ENCODE measurements at places on chromosomes 11 and 22.

GRCh38 chr11:115333121-115333520, 171.1 kb downstream of the CADM1 start:
- H3K4me1 ChIP-seq = no peaks in the 10 kb centered on the region
- no peaks in the 10 kb centered on the region for H3K27me3 ChIP-seq
- DNase-seq = no peak
- H3K27ac ChIP-seq = no peak overlapping the region
- H3K4me3 ChIP-seq = no peak overlapping the region

GRCh38 chr22:30574997-30575671, 669 bp upstream of the GAL3ST1 start:
- no peaks in the 10 kb centered on the region for H3K27me3 ChIP-seq
- no peaks in the 10 kb centered on the region for H3K4me1 ChIP-seq
- DNase-seq = no peak
- no peak overlapping the region for H3K27ac ChIP-seq
- H3K4me3 ChIP-seq = no peak overlapping the region

- no peaks in the 10 kb centered on the region for H3K27me3 ChIP-seq
- no peak overlapping the region for H3K4me3 ChIP-seq
- peaks cover 30% of the 10 kb centered on the region for H3K36me3 ChIP-seq
- no peak overlapping the region for H3K27ac ChIP-seq
- peaks cover 27% of the 10 kb centered on the region for H3K4me1 ChIP-seq
Observed at GRCh38 chr22:19440411-19441195, 6.9 kb downstream of the C22orf39 start.

DNA sequence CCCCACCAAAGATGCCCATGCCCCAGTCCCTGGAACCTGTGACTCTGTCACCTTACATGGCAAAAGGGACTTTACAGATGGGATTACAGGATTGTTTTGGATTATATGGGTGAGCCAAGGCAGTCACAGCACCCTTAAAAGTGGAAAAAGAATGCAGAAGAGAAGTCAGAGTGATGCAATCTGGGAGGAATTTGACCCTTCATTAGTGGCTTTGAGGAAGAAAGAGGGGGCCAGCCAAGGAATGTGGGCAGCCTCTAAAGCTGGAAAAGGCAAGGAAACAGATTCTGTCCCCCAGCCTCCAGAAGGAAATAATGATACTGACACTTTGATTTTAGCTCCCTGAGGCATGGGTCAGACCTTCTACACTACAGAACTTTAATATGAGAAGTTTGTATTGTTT, 257.3 kb upstream of the ISX start:
- H3K27me3 ChIP-seq = peaks cover 22% of the 10 kb centered on the region
- H3K27ac ChIP-seq = no peak overlapping the region
- no peak for DNase-seq
- H3K4me3 ChIP-seq = no peak overlapping the region

DNA sequence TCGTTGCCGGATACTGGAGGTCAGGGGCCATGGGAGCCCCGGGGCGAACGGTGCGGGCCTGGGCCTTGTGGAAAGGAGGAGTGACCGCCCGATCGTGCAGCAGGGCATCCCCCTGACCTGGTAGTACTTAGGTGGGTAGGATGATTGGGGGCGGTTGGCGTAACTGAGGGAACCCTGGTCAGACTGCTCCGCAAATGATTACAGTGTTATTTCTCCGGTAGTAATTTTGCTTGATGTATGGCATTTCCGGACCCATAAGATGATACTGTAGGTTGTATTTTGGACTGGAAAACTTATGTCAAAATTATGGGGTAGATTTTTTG, 762 bp downstream of the MTMR3 start:
- H3K4me1 ChIP-seq = peaks cover 8% of the 10 kb centered on the region
- peak overlapping the region; percentile 75 for H3K27ac ChIP-seq
- peaks cover 5% of the 10 kb centered on the region for H3K36me3 ChIP-seq
- H3K27me3 ChIP-seq = no peaks in the 10 kb centered on the region
- DNase-seq = no peak
- H3K4me3 ChIP-seq = peak overlapping the region; percentile 89

- no peaks in the 10 kb centered on the region for H3K27me3 ChIP-seq
- no peak for DNase-seq
- no peak overlapping the region for H3K27ac ChIP-seq
- no peaks in the 10 kb centered on the region for H3K36me3 ChIP-seq
Observed at GRCh38 chr22:42114721-42115120, 15.9 kb downstream of the CYP2D6 start.

DNA sequence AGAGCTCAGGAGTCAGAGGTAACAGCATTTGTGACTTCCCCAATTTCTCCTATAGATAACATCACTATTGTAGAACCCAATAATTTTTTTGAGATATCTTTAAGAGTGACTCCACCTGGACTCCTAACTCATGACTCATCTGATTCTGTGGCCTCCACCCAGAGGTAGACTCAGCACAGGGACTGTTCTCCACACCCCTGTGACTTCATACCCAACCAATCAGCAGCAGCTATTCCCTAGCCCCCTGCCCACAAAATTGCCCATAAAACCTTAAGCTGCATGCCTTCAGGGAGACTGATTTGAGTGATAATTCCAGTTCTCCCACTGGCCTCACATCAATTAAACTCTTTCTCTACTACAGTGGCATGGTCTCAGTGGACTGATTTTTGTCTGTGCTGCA, 475.4 kb upstream of the FAT3 start:
- no peaks in the 10 kb centered on the region for H3K4me1 ChIP-seq
- no peak overlapping the region for H3K4me3 ChIP-seq
- no peak for DNase-seq
- H3K27ac ChIP-seq = no peak overlapping the region
- no peaks in the 10 kb centered on the region for H3K36me3 ChIP-seq

- no peaks in the 10 kb centered on the region for H3K27me3 ChIP-seq
- no peaks in the 10 kb centered on the region for H3K36me3 ChIP-seq
- H3K4me3 ChIP-seq = no peak overlapping the region
- H3K27ac ChIP-seq = no peak overlapping the region
- DNase-seq = no peak
Observed at GRCh38 chr11:104169091-104169490, 5.1 kb upstream of the PDGFD start.

GRCh38 chr11:120385655-120386054, 49.4 kb downstream of the ARHGEF12 start:
- H3K4me1 ChIP-seq = peaks cover 19% of the 10 kb centered on the region
- H3K27me3 ChIP-seq = peaks cover 72% of the 10 kb centered on the region
- no peak for DNase-seq
- H3K36me3 ChIP-seq = no peaks in the 10 kb centered on the region

GRCh38 chr11:11895672-11896071, 53.9 kb downstream of the USP47 start:
- DNase-seq = no peak
- no peak overlapping the region for H3K27ac ChIP-seq
- no peaks in the 10 kb centered on the region for H3K27me3 ChIP-seq
- peaks cover 15% of the 10 kb centered on the region for H3K4me1 ChIP-seq
- H3K36me3 ChIP-seq = peaks cover 28% of the 10 kb centered on the region

- H3K4me3 ChIP-seq = no peak overlapping the region
- no peaks in the 10 kb centered on the region for H3K27me3 ChIP-seq
- peaks cover 13% of the 10 kb centered on the region for H3K4me1 ChIP-seq
- DNase-seq = no peak
- H3K36me3 ChIP-seq = peaks cover 56% of the 10 kb centered on the region
Observed at GRCh38 chr11:116867619-116868018, 30.2 kb upstream of the APOA1 start.

- no peak overlapping the region for H3K4me3 ChIP-seq
- H3K27ac ChIP-seq = no peak overlapping the region
Observed at GRCh38 chr22:44645083-44645482, 56.9 kb upstream of the PRR5 start.

DNA sequence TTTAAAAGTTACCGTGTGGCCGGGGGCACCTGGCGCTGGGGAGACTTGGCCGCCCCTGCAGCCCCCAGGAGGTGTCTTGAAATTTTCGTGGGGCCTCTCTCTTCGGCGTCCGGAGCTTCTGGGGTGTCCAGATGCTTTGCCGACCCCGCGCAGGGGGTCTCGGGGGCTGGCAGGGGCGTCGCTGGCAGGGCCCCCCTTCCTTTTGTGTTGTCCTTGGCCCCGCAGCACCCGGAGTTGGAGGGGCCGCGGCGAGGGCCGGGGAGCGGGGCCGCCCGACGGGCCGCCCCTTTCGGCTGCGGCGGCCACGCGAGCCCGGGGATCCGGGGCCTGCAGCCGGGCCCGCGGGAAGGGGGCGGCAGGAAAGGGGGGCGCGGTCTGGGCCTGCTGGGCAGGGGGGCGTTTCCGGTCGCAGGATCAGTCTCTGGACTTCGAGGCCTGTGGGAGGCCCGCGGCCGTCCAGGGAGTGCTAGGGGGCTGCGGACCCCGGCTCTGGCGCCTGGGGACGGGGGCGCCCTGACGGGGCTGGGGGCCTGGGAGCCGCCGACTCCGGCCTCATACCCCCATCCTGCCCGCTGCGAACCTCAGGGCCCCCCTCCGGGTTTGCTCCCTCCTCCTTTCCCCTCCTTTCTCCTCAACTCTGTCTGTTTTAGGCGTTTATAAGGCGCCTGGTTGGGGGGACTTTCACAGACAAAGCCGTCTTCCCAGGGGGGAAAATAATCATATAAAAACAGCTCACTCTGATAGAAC, 869 bp downstream of the ZC3H7B start:
- peak overlapping the region; percentile 70 for H3K4me3 ChIP-seq
- H3K27me3 ChIP-seq = no peaks in the 10 kb centered on the region
- DNase-seq = no peak

DNA sequence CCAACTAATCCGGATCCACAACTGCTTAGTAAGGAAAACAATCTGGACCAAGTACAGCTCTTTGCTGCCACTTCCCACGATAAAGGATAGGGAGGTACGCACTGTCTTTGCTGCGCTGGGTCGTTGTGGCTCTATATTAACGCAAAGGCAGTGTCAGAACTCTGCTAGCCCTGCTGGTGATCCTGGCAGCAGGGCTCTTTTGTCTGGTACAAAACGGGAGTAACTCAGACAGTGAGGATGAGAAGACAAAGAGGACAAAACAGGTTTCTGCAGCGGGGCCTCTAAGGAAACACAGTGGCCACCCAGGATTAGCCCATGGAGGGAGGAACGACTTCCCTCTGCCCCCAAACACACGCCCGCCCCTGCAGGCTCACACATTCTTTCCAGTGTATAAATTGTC, 26.1 kb downstream of the GAL start:
- H3K4me1 ChIP-seq = no peaks in the 10 kb centered on the region
- H3K27ac ChIP-seq = no peak overlapping the region
- H3K36me3 ChIP-seq = peaks cover 2% of the 10 kb centered on the region

DNA sequence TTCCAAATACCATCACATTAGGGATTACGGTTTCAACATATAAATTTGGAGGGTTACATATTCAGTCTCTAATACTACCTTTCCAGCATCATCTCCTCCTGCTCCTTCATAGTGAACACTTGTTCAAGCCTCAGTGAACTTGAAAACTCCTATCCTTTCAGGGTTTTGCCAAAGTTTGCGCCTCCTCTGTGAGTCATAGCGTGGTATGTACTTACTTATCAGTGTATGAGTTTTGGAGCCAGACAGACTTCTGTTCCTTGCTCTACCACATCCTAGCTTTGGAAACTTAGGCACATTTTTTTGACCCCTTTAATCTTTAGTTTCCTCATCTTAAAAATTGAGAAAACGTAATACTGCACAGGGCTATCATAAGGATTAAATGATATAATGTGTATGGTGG, 160.1 kb upstream of the ZC3H12C start:
- H3K36me3 ChIP-seq = no peaks in the 10 kb centered on the region
- no peak for DNase-seq
- peaks cover 7% of the 10 kb centered on the region for H3K27me3 ChIP-seq
- H3K4me1 ChIP-seq = no peaks in the 10 kb centered on the region
- H3K4me3 ChIP-seq = no peak overlapping the region
- no peak overlapping the region for H3K27ac ChIP-seq

GRCh38 chr22:19213442-19214077, 35.0 kb upstream of the SLC25A1 start:
- no peak for DNase-seq
- H3K27me3 ChIP-seq = peaks cover 29% of the 10 kb centered on the region
- no peak overlapping the region for H3K4me3 ChIP-seq

DNA sequence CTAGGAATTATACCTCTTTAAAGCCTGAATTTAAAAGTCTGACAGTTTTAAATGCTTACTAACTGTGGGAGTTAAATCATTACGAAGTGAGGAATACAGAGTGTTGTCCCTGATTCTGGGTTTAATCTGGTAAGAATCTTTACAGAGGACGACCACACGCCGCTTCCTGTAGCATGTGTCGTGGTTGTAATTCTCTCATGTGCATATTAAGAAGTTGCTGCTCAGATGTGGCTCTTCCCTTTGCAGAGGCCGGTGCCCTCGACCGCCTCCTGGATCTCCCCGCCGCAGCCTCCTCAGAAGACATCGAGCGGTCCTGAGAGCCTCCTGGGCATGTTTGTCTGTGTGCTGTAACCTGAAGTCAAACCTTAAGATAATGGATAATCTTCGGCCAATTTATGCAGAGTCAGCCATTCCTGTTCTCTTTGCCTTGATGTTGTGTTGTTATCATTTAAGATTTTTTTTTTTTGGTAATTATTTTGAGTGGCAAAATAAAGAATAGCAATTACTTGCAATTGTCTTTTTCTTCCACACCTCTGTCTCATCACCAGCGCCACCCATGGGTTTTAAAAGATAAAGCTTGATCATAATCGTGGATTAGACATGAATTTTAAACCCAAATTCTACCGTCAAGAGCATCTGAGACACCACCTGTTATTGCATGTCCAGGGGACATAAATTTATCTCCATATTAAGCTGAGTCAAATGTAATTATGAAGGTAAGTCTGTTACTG, 6.5 kb downstream of the GAL start:
- peaks cover 65% of the 10 kb centered on the region for H3K27me3 ChIP-seq
- peaks cover 2% of the 10 kb centered on the region for H3K36me3 ChIP-seq
- peak overlapping the region; percentile 63 for H3K27ac ChIP-seq
- H3K4me3 ChIP-seq = peak overlapping the region; percentile 54
- peaks cover 17% of the 10 kb centered on the region for H3K4me1 ChIP-seq
- DNase-seq = no peak

- no peak overlapping the region for H3K4me3 ChIP-seq
- DNase-seq = no peak
- H3K27me3 ChIP-seq = no peaks in the 10 kb centered on the region
Observed at GRCh38 chr11:28058333-28058732, 49.6 kb downstream of the KIF18A start.

- H3K27me3 ChIP-seq = peaks cover 28% of the 10 kb centered on the region
- no peak overlapping the region for H3K4me3 ChIP-seq
- H3K4me1 ChIP-seq = no peaks in the 10 kb centered on the region
- no peak for DNase-seq
- no peaks in the 10 kb centered on the region for H3K36me3 ChIP-seq
Observed at GRCh38 chr11:8723711-8724110, 41.1 kb downstream of the RPL27A start.

DNA sequence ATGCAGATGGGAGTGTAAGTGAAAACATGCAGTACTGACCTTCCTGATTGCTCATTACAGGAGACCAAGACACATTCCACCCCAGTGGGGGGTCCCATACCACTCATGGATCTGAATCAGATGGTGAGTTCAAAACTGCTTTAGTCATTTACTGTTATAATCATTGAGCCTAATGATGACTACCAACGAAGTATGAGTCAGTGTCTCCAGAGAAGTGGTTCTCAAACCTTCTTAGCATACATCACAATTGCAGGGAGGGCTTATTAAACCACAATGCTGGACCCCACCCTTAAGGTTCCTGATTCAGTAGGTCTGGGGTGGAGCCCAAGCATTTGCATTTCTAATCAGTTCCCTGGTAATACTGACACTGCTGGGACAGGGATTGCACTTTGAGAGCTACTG, 75.8 kb downstream of the CD44 start:
- peaks cover 80% of the 10 kb centered on the region for H3K36me3 ChIP-seq
- peak overlapping the region; percentile 77 for H3K27ac ChIP-seq
- peaks cover 56% of the 10 kb centered on the region for H3K4me1 ChIP-seq

- H3K4me3 ChIP-seq = peak overlapping the region; percentile 76
- H3K27me3 ChIP-seq = no peaks in the 10 kb centered on the region
- peak overlapping the region; percentile 98 for H3K27ac ChIP-seq
- H3K36me3 ChIP-seq = peaks cover 16% of the 10 kb centered on the region
- peak; percentile 40 for DNase-seq
- H3K4me1 ChIP-seq = peaks cover 35% of the 10 kb centered on the region
Observed at GRCh38 chr11:78202733-78203167, 14.0 kb downstream of the USP35 start.

Measured in central memory CD8-positive, alpha-beta T cell (primary cell).